Endodermal cell (in vitro differentiated cells): ENCODE measurements at places on chromosomes 13 and 19.

DNA sequence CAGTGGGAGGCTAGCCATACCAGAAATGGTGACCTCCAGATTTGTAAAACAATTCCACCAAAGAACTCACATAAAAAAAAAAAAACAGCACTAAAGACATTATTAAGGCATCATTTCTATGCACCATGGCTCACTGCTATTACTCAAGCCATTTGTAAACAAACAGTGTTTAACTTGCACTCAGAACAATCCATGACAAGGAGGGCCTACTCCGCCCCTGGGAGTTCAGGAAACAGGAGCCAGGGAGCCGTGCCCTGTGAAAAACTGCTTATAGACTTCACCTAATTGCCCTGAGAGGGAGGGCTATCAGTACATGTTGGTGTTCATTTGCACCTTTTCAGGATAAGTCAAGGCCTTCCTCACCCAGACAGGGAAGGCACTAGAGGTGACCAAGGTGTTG is 103.2 kb downstream of the ZNF429 start:
- no peak for DNase-seq
- H3K27me3 ChIP-seq: no peaks in the 10 kb centered on the region
- H3K36me3 ChIP-seq: no peaks in the 10 kb centered on the region
- no peak overlapping the region for H3K4me3 ChIP-seq
- no peaks in the 10 kb centered on the region for H3K4me1 ChIP-seq

DNA sequence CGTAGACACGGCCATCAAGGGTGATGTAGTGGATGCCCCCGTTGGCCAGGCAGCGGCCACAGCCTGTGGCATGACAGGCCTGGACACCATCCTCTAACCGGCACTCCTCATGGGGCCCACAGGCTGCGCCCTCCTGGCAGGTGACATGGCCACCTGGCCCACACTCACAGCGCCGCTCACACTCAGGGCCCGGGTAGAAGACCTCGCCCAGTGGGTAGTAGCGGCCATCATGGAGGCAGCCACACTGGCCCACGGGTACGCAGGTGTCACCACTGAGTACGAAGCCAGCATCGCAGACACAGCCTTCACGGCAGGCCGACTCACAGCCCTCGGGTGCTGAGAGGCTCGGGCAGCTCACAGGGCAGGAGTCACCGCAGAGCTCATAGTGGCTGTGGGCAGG is 27.2 kb upstream of the FBL start:
- DNase-seq: peak; percentile 33
- H3K4me3 ChIP-seq: no peak overlapping the region
- H3K27me3 ChIP-seq: no peaks in the 10 kb centered on the region
- H3K4me1 ChIP-seq: no peaks in the 10 kb centered on the region
- H3K36me3 ChIP-seq: no peaks in the 10 kb centered on the region
- H3K27ac ChIP-seq: no peak overlapping the region

DNA sequence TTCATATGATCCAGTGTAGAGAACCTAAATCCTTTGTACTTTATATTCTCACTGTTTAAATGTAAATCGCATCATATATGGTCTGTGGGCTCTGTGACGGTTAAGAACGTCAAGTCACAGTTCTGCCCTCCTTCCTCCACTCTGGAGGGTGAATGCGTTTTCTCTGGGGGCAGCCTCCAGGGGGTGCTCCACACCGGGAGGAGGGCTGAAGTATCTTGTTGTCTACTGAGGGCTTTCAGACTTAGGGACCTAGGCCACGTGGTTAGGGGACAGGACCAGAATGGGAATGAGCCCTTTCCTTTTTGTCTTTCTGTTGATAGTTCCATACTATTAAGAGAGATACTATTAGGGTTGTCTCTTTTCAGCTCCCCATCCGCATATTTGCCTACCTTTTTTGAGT is 504.9 kb downstream of the FGF9 start:
- H3K27me3 ChIP-seq: no peaks in the 10 kb centered on the region
- no peak overlapping the region for H3K4me3 ChIP-seq
- H3K4me1 ChIP-seq: peaks cover 3% of the 10 kb centered on the region
- DNase-seq: no peak
- no peaks in the 10 kb centered on the region for H3K36me3 ChIP-seq

GRCh38 chr13:31968473-31968872 is 63.1 kb upstream of the FRY start:
- peaks cover 2% of the 10 kb centered on the region for H3K4me1 ChIP-seq
- no peak overlapping the region for H3K4me3 ChIP-seq
- H3K27ac ChIP-seq: no peak overlapping the region
- no peaks in the 10 kb centered on the region for H3K36me3 ChIP-seq
- no peak for DNase-seq

DNA sequence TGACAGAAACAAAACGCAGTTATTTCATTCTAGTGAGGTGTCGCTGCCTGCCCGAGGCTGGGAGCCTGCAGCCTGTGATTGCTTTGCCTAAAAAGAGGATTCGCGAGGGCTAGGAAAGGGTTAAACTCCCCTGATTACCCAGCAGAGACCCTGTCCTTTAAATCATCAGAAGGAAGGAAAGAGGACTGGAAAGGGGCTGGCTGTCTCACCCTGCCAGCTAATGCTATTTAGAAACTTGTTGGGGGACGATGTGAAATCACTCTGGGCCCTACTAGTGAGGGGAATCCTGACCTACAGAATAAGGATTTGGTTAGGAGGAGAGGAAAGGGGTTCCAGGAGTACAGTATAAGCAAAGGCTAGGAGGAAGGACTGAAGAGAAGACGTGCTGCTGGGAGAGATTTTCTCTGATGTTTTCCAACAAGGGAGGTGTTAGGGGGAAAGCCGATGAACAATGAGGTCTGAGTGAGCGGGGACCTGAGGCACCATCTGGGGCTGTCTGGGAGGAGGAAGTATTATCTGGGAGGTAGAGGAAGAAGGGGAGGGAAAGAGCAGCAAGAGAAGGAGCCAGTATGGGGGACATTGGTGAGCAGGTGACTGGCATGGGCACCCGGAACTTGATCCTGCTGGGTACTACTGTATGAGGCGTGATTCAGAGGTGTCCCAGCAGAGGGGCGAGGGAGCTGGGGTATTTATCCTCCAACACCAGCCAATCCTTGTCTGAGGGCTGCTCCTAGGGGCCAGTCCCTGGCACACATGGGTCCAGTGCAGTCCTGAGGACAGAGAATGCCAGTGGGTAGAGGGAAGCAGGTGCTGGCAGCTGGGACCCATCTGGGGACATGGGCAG is 55.7 kb upstream of the PTPRS start:
- H3K27me3 ChIP-seq: peaks cover 85% of the 10 kb centered on the region
- no peaks in the 10 kb centered on the region for H3K36me3 ChIP-seq
- DNase-seq: peak; percentile 52
- H3K27ac ChIP-seq: peak overlapping the region; percentile 91
- H3K4me3 ChIP-seq: peak overlapping the region; percentile 21

DNA sequence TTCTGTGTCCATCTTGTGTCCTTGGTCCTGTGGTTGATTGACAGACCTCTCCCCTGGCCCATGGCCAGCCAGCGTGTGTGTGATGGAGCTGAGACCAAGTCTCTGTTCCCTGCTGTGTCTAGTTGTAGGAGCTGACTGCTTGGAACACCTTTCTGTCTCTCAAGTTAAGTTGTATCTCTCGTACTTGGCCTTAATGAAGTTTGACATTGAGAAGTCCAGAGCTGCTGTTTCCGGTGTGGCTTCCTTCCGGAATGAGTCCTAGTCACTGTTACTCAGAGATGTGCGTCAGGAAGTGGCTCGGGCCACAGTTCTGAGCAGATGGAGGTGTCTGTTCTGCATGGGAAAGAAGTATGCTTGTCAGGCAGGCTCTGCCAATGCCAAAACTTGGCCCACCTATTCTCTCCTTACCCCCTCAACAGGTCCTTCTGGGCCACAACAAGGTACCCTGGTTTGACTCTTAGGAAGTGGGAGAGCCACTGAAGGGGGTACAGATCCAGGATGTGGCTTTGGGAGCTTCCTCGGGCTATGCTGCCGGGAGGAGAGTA is 54.3 kb downstream of the GATAD2A start:
- no peaks in the 10 kb centered on the region for H3K27me3 ChIP-seq
- H3K27ac ChIP-seq: no peak overlapping the region
- DNase-seq: no peak
- H3K4me3 ChIP-seq: no peak overlapping the region
- peaks cover 13% of the 10 kb centered on the region for H3K36me3 ChIP-seq
